NB4 (cell line): ENCODE measurements at places on chromosomes 16 and 17.

GRCh38 chr16:86513471-86514277 lies 3.3 kb downstream of the FOXF1 start:
- DNase-seq: no peak

DNA sequence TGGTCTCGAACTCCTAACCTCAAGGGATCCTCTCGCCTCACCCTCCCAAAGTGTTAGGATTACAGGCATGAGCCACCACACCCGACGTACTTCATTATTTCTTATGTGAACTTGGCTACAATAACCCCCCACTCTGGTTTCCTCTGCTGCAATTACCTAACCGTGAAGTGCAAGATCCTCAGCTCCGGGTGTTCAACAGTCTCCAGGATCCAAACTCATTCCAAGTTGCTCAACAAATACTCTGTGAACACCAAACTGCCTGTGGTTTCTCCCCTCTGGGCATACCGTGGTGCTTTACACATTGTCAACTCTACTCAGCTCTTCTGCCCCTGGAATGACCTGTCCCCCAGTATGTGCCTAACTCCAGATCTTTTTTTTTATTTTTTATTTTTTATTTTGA lies 6.8 kb upstream of the SULT1A1 start:
- DNase-seq: no peak

DNA sequence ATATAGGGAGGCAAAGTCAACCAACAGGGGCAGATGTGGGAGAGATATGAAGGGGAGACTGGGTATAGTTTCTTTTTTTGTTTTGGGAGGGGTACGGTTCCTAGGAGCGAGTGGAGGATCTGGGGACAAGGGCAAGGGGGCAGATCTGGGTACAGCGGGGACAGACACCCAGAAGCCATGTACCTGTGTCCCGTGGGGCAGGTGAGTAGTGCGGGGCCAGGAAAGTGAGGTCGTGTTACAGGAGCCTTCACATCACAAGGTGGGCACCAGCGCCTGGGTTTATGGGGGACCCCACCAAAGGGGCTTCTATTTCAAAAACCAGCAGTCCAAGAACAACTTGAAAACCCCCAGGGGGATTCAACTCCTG lies 11.5 kb downstream of the LITAF start:
- DNase-seq: no peak

DNA sequence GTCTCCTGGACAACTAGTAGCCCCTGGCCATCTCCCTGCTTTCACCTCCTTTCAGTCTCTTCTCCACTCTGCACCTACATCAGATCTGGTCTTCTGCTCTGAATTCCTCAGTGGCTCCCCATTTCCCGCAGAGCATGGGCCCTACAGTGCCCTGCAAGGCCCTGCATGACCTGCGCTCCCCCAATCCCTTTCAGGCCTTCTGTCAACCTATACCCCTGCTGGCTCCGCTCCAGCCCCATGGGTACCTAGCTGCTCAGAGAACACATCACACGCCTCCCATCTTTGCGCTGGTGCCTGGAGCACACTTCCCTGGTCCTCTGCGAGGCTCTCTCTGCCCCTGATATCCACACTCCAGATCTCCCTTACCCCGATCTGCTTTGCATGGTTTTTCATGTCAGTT lies 145.2 kb downstream of the KATNIP start:
- DNase-seq: no peak

GRCh38 chr16:3546986-3547682 lies 30.1 kb downstream of the NLRC3 start:
- DNase-seq: no peak

- no peak for DNase-seq
Observed at GRCh38 chr17:13531721-13532120, 70.0 kb downstream of the HS3ST3A1 start.
